ENCODE measurements at places on chromosomes 11 and 22.

GRCh38 chr11:24406389-24406788, 90.5 kb upstream of the LUZP2 start:
- DNase-seq: no peak

DNA sequence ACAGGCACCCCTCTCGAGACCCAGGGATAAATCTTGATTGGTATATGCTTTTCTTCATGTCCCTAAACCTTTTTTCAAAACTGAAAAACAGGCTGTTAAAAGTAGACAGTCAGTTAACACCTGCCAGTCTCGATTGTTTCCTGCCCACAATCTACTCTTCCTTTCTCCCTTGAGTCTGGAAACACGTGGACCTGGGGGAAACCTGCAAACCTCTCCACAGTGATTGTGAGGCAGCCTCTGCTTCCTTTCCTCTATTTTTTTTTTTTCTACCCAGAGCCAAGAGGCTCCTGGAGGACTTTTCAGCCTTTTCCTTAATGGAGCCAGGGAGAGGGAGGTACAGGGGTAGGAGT, 69.4 kb upstream of the CLMP start:
- DNase-seq: no peak

GRCh38 chr22:26442086-26442756, 13.2 kb downstream of the ASPHD2 start:
- DNase-seq: no peak

DNA sequence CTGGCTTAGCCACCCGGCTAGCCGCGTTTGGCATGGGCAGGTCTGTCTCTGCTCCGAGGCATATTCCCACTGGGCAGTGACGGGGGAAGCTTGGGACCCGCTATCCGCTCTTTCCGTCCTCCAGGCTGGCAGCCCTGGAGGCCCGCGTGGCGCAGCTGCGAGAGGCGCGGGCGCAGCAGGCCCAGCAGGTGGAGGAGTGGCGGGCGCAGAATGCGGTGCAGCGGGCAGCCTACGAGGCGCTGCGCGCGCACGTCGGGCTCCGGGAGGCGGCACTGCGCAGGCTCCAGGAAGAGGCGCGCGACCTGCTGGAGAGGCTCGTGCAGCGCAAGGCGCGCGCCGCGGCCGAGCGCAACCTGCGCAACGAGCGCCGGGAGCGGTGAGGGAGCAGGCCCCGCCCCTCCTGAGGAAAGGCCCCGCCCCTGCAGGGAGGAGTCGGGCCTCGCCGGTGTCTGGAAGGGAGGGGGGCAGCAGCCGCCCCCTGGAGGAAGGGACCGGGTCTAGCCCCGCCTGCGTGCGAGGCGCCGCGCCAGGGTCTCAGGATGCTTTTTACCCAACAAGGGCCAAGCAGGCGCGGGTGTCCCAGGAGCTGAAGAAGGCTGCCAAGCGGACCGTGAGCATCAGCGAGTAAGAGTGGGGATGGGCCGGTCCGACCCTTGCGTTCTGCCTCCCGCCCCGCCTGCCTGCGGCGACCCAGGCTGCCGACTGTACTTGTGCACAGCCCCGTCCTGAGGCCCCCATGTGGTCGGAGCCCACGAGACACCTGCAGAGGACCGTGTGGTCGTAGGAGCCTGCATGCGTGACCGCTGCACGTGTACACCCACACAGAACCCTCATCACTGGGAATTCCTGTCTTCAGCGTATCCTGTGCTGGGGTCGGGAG, 7.9 kb downstream of the ATG16L2 start:
- peak; percentile 47 for DNase-seq

GRCh38 chr22:21082248-21082647, 36.5 kb downstream of the LRRC74B start:
- no peak for DNase-seq

- DNase-seq: no peak
These were observed 13.1 kb upstream of the MMP1 start for GRCh38 chr11:102810950-102811660.

GRCh38 chr11:28631148-28631547, 523.0 kb downstream of the METTL15 start:
- DNase-seq: no peak

GRCh38 chr11:132636523-132636922, 895.8 kb downstream of the OPCML start:
- no peak for DNase-seq

DNA sequence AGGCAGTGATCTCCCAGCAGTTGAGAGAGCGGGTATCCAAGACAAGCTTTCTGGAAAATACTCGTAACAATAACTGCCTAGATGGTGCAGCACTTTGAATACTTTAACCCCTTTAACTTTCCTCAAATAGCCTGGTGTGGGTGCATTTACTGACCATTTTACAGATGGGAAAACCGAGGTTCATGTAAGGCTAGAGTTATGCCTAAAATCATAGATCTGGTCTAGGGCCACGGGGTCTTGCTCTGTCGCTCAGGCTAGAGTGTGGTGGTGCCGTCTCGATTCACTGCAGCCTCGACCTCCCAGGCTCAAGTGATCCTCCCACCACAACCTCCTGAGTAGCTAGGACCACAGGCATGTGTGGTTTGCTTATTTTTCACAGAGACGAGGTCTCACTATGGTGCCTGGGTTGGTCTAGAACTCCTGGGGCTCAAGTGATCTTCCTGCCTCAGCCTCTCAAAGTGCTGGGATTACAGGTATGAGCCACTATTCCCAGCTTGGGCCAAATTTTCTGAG, 269.2 kb upstream of the SYN3 start:
- DNase-seq: no peak

Measured in H54 (cell line).